ENCODE measurements at places on chromosomes 2 and 18.

DNA sequence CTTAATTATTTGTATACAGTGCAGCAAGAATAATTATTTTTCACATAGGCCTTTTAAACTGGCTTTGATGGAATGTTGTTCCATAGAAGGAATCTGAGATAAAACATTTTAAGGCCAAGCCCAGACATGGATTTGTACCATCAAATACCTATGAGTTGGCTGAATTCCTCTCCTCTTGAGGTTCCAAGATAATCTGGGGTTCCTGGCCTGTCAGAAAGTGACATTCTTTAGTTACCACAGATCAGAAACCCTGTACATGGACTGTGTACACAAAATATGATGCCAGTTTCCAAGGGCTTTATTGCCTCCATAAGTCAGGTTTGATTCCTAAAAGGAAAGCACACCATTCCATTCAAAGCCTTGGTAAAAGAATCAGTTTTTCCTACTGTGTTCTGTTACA is 1256.7 kb upstream of the NRXN1 start:
- no peak for DNase-seq

DNA sequence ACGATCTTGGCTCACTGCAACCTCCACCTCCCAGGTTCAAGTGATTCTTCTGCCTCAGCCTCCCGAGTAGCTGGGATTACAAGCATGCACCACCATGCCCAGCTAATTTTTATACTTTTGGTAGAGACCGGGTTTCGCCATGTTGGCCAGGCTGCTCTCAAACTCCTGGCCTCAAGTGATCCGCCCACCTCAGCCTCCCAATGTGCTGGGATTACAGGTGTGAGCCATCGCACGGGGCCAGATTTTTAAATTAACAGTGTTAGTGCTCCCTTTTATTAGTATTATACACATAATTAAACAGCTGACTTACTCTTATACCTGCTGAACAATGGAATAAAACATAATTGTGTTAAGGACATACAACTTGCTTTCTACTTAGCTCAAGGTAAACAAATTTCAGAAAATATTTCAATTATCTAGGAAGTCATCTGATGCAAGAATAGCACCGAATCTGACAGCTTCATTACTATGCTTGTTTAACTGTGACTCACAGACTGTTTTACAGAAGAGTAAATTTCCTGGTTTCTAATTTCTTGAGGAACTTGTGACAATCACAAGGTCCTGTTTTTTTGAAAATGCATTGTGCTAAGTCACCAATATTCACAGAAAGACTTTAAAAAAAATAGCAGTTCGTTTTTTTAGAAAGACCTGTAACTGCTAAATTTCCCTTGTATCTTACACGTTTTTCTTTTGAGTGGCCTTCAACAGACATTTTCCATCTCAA is 51.2 kb downstream of the SPIRE1 start:
- DNase-seq: peak; percentile 71

GRCh38 chr2:218895759-218896500 is 15.3 kb downstream of the WNT10A start:
- DNase-seq: peak; percentile 89

DNA sequence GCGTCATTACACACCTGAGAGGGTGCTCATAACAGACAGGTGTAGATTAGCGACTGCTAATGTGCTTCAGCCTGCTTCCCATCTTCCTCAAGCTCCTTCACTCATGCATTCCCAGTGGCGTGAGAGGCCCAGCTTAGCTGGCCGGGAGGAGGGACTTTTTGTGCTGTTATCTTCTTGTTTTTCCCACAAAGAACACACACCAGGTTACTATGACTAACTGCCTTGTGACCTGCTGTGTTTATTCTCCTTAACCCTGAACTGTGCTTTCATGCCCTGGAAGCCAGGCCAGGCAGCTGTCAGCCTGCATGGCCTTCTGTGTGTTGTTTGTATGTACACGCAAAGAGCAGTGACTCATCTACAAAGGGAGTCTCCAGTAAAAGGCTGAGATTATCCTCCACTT is 143.8 kb downstream of the PIEZO2 start:
- peak; percentile 38 for DNase-seq

Data from kidney tubule cell (primary cell).